Activated CD4-positive, alpha-beta memory T cell treated with anti-CD3 and anti-CD28 coated beads, Interleukin-2, amount 10 ng/mL, durations not matched to agents 7 days and 5 days (primary cell): ENCODE measurements at places on chromosomes 4 and X. TPM values are rescaled to one million over a fixed set of nuclear protein-coding genes. Genes with fewer than 3 reads are reported as not detected.
A peak's percentile ranks its signal among the peaks of the same experiment; 100 is the strongest.

DNA sequence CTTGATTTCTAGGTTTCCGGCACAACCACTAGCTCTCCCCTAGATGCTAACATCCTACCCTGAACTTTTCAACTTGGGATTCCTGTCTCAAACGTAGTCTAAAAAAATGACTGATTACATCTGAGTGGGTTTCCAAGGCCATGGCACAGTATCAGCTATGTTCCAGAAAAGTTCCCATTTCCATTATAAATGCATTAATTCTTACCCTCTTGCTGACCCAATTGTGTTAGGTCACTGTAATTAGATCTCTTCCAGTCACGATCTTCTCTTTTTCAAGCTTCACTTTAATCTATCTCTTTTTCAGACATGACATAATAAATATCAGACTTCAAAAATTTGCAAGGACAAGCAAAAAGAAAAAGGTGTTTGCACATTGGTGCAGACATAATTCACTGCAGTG is 50.6 kb upstream of the PDE5A start:
- H3K4me3 ChIP-seq = no peak overlapping the region
- H3K4me1 ChIP-seq = no peaks in the 10 kb centered on the region
- DNase-seq = no peak
- H3K27ac ChIP-seq = no peak overlapping the region

GRCh38 chr4:76595435-76595834 is 160.4 kb downstream of the SHROOM3 start:
- H3K27ac ChIP-seq = no peak overlapping the region
- no peak for DNase-seq
- peaks cover 18% of the 10 kb centered on the region for H3K27me3 ChIP-seq
- H3K36me3 ChIP-seq = no peaks in the 10 kb centered on the region
- no peak overlapping the region for H3K4me3 ChIP-seq

GRCh38 chrX:19063030-19063429 is 59.2 kb downstream of the ADGRG2 start:
- H3K4me1 ChIP-seq = no peaks in the 10 kb centered on the region
- DNase-seq = no peak
- no peak overlapping the region for H3K27ac ChIP-seq
- H3K36me3 ChIP-seq = no peaks in the 10 kb centered on the region

DNA sequence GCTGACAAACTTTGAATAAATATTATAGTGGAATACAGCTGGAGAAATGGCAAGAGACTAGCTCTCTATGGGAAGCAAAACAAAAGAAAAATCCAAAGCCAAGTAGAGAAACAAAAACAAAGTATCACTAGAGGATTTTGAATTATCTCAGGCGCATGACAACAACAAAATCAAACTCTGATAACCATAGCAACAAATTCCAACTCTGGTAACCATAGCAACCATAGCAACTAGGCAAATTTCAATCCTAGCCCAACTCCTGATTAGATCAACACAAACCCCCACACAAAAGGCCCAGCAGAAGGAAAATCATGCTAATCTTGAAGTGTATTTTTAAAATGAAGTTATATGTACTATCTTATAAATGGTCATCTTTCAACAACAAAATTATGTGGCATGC is 98.4 kb upstream of the MAGEE2 start:
- no peaks in the 10 kb centered on the region for H3K27me3 ChIP-seq

GRCh38 chrX:53253293-53254020 is 27.9 kb downstream of the IQSEC2 start:
- no peak for DNase-seq
- no peak overlapping the region for H3K27ac ChIP-seq
- H3K4me1 ChIP-seq = no peaks in the 10 kb centered on the region
- H3K36me3 ChIP-seq = no peaks in the 10 kb centered on the region

Gene SMR3B
- not detected for total RNA-seq

Gene RBMXL3
- total RNA-seq = not detected

DNA sequence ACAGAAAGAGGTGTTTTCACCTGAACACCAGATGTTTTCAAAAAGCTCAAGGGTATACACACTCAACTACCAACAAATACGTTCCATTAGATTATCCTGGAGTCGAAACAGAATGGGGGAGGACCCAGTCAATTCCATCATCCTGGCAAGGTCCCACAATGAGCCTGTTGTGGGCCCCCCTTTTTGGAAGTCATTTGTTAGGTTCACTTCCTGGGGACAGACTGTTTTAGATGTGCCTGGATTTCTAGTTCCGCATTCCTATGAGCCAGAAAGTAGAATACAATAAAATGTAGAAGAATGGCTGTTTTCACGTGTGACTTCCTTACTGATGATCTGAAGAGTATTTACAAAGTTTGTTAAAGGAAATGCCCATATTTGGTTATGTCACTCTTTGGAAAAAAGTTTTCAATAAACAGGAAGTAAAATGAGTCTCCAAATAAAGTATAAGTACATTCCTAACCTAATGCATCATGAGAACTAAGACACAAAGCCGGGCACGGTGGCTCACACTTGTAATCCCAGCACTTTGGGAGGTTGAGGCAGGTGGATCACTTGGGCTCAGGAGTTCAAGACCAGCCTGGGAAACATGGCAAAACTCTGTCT is 192.5 kb downstream of the MAML3 start:
- DNase-seq = no peak
- no peaks in the 10 kb centered on the region for H3K4me1 ChIP-seq
- no peak overlapping the region for H3K27ac ChIP-seq
- no peaks in the 10 kb centered on the region for H3K36me3 ChIP-seq

- no peak overlapping the region for H3K27ac ChIP-seq
- H3K36me3 ChIP-seq = no peaks in the 10 kb centered on the region
- no peaks in the 10 kb centered on the region for H3K27me3 ChIP-seq
- no peak for DNase-seq
- H3K4me1 ChIP-seq = no peaks in the 10 kb centered on the region
Measured at GRCh38 chrX:44155126-44155525, 181.9 kb upstream of the NDP start.

- H3K4me3 ChIP-seq = no peak overlapping the region
- no peaks in the 10 kb centered on the region for H3K4me1 ChIP-seq
- no peak overlapping the region for H3K27ac ChIP-seq
- no peak for DNase-seq
- H3K27me3 ChIP-seq = peaks cover 3% of the 10 kb centered on the region
Measured at GRCh38 chr4:141180991-141181761, 39.5 kb upstream of the ZNF330 start.

DNA sequence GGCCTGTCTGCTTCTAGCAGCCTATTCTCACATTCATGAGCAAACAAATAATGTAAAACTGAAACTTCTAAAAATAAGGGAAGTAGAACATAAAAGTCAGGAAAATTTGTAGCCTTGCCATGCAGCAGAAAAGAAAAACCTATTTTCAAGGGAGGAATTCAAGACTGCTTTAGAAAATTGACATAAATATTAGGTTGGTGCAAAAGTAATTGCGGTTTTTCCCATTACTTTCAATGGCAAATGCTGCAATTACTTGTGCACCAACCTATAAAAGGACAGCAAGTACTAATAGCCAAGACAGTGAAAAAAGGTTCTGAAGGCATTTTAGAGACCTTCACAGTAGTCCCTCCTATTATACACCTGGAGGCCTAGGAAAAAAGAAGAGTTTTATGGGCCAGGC is 457.8 kb downstream of the KLHL4 start:
- H3K27me3 ChIP-seq = no peaks in the 10 kb centered on the region
- no peaks in the 10 kb centered on the region for H3K36me3 ChIP-seq
- H3K4me1 ChIP-seq = no peaks in the 10 kb centered on the region
- no peak for DNase-seq
- H3K27ac ChIP-seq = no peak overlapping the region

GRCh38 chr4:82865592-82865991 is 25.4 kb downstream of the SEC31A start:
- H3K27me3 ChIP-seq = no peaks in the 10 kb centered on the region
- peak overlapping the region; percentile 78 for H3K27ac ChIP-seq
- DNase-seq = peak; percentile 25
- peak overlapping the region; percentile 4 for H3K4me3 ChIP-seq

DNA sequence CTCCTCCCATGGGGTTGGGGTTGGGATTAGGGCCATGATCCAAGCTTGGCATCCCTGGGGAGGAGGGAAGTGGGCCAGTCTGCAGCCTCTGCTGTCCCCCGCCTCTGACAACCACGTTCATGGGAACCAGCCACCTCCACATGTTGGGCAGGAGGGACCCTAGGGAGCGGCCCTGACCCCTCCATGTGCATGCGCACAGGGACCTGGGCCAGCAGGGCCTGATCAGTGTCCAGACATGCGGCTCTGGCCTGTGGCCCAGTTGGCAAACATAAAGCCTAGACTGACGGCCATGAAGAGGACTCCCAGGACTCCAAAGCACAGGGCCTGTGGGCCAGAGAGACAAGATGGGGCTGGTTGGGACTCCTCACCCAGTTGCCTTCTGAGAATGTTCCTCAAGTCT is 11.3 kb downstream of the SLC38A5 start:
- H3K4me1 ChIP-seq = peaks cover 7% of the 10 kb centered on the region
- H3K27ac ChIP-seq = no peak overlapping the region
- no peaks in the 10 kb centered on the region for H3K27me3 ChIP-seq
- peaks cover 35% of the 10 kb centered on the region for H3K36me3 ChIP-seq
- H3K4me3 ChIP-seq = no peak overlapping the region

- H3K4me1 ChIP-seq = peaks cover 15% of the 10 kb centered on the region
- no peak for DNase-seq
- no peak overlapping the region for H3K4me3 ChIP-seq
Measured at GRCh38 chr4:660401-660800, 13.7 kb downstream of the ATP5ME start.

DNA sequence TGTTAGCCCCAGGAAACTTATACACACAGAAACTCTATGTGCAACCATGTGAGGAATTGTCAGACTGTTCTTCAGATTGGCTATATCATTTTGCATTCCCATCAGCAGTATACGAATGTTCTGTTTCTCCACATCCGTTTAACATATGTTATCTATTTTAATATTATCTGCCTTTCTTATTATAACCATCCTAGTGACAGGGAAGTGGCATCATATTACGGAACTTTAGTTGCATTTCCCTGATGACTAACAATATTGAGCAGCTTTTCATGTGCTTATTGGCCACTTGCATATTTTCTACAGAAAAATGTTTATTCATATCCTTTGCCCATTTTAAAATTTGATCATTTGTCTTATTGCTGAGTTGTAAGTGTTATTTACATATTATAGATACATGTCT is 36.5 kb upstream of the IL15 start:
- DNase-seq = no peak
- no peaks in the 10 kb centered on the region for H3K36me3 ChIP-seq
- peaks cover 2% of the 10 kb centered on the region for H3K27me3 ChIP-seq
- H3K4me1 ChIP-seq = peaks cover 2% of the 10 kb centered on the region
- no peak overlapping the region for H3K27ac ChIP-seq
- no peak overlapping the region for H3K4me3 ChIP-seq

- H3K27ac ChIP-seq = no peak overlapping the region
- H3K36me3 ChIP-seq = no peaks in the 10 kb centered on the region
- no peaks in the 10 kb centered on the region for H3K27me3 ChIP-seq
- H3K4me1 ChIP-seq = no peaks in the 10 kb centered on the region
- H3K4me3 ChIP-seq = no peak overlapping the region
Measured at GRCh38 chrX:42855259-42855658, 77.3 kb upstream of the PPP1R2C start.

GRCh38 chrX:54922547-54922946 is 1.9 kb downstream of the TRO start:
- H3K27me3 ChIP-seq = peaks cover 4% of the 10 kb centered on the region
- H3K36me3 ChIP-seq = no peaks in the 10 kb centered on the region
- peak overlapping the region; percentile 75 for H3K4me3 ChIP-seq
- H3K27ac ChIP-seq = no peak overlapping the region

DNA sequence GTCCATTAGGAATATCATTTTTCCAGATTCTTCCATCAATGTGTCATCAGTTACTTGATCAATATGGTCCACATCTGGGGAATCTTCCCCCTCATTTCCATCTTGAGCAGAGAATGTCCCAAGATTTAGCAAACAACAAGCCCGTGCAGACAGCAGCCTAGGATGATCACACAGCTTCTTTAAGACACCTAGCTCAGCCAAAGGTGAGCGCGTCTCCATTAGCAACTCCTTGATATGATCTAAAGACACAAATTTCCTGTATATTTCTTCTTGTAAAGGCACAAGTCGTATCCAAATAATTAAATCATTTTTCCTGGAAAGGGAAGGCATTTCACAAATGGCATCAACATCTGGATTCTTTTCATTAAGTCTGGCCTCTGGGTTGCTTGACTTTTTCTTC is 25.8 kb downstream of the PIN4 start:
- H3K4me1 ChIP-seq = no peaks in the 10 kb centered on the region
- H3K27ac ChIP-seq = no peak overlapping the region
- peaks cover 35% of the 10 kb centered on the region for H3K36me3 ChIP-seq
- no peaks in the 10 kb centered on the region for H3K27me3 ChIP-seq

DNA sequence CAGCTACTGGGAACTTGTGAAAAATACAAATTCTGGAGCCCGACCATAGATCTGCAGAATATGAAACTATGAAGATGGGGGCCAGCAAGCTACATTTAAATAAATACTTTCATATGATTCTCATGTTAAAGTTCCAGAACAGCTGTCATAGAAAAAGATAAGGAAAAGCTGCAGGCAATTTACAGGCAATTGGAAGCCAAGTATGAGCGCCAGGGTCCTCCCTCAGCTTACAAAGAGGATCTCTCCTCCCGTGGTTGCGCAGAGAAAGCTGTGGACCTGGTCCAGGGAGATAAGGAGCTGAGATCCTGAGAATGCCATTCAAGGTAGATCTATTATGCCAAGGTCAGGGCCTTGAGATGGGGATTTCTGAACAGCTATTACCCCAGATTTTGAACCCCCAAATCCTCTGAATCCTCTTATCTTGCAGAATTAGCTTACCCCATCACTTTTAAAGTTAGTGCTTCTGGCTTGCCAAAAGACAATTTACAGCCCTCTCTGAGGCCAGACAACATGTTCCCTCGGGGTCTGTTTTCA is 25.6 kb upstream of the FRAS1 start:
- H3K36me3 ChIP-seq = no peaks in the 10 kb centered on the region
- H3K27ac ChIP-seq = no peak overlapping the region
- no peak overlapping the region for H3K4me3 ChIP-seq
- DNase-seq = no peak
- peaks cover 3% of the 10 kb centered on the region for H3K27me3 ChIP-seq
- no peaks in the 10 kb centered on the region for H3K4me1 ChIP-seq

Gene CLGN
- 0.25 TPM for total RNA-seq

GRCh38 chr4:181008164-181008563 is 1235.0 kb upstream of the TENM3 start:
- no peak overlapping the region for H3K27ac ChIP-seq
- no peak overlapping the region for H3K4me3 ChIP-seq
- H3K4me1 ChIP-seq = no peaks in the 10 kb centered on the region
- no peaks in the 10 kb centered on the region for H3K27me3 ChIP-seq
- H3K36me3 ChIP-seq = no peaks in the 10 kb centered on the region

Gene SLC2A9
- total RNA-seq = 0.55 TPM

DNA sequence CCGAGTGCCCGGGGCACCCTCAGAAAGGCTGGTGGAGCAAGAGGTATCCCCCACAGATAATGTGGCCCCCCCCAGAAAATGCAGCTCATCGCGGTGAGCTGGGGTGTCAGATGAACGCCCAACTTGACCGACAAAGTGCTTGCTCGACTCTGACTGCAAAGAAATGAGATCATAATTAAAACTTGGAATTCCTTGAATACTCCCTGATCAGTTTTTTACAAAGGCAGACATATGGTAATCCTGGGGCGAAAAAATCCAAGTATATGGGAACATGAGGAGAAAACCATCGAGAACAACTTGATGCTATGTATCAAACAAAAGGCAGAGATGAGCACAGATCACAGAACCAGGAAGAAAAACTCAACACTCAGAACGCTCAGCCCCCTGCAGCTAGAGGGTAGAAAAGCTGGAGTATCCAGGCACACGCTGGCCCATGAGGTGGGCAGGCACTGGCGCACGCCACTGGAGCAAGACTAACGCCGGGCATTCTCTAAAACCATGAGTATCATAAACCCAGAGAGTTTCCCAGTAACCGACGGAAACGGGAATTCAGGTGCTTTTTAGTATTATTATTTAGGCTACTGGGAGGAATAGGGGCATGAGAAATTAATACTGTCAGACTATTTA is 127.3 kb downstream of the AFAP1 start:
- no peaks in the 10 kb centered on the region for H3K27me3 ChIP-seq
- H3K4me1 ChIP-seq = peaks cover 14% of the 10 kb centered on the region
- peaks cover 10% of the 10 kb centered on the region for H3K36me3 ChIP-seq
- no peak overlapping the region for H3K4me3 ChIP-seq
- DNase-seq = no peak

Gene PIR
- total RNA-seq = 5.1 TPM
